ENCODE measurements at places on chromosomes 12 and 14. TPM values are rescaled to one million over a fixed set of nuclear protein-coding genes. Genes with fewer than 3 reads are reported as not detected.

GRCh38 chr12:39138268-39138667 lies 232.9 kb upstream of the CPNE8 start:
- no peak overlapping the region for H3K4me3 ChIP-seq
- no peaks in the 10 kb centered on the region for H3K27me3 ChIP-seq
- H3K27ac ChIP-seq = no peak overlapping the region
- no peak for DNase-seq
- no peaks in the 10 kb centered on the region for H3K36me3 ChIP-seq

GRCh38 chr12:31325524-31325875 lies 450 bp downstream of the SINHCAF start:
- no peak for DNase-seq
- H3K36me3 ChIP-seq = no peaks in the 10 kb centered on the region
- no peaks in the 10 kb centered on the region for H3K27me3 ChIP-seq
- H3K27ac ChIP-seq = peak overlapping the region; percentile 87
- peaks cover 3% of the 10 kb centered on the region for H3K4me1 ChIP-seq

GRCh38 chr14:74134484-74134883 lies 49.7 kb downstream of the LIN52 start:
- no peaks in the 10 kb centered on the region for H3K36me3 ChIP-seq
- no peak overlapping the region for H3K4me3 ChIP-seq
- no peak for DNase-seq
- H3K27me3 ChIP-seq = no peaks in the 10 kb centered on the region
- no peak overlapping the region for H3K27ac ChIP-seq
- no peaks in the 10 kb centered on the region for H3K4me1 ChIP-seq

- peaks cover 8% of the 10 kb centered on the region for H3K4me1 ChIP-seq
- no peak overlapping the region for H3K27ac ChIP-seq
- peaks cover 15% of the 10 kb centered on the region for H3K36me3 ChIP-seq
- no peak for DNase-seq
These were observed 10.3 kb downstream of the WASHC3 start for GRCh38 chr12:102051431-102051965.

DNA sequence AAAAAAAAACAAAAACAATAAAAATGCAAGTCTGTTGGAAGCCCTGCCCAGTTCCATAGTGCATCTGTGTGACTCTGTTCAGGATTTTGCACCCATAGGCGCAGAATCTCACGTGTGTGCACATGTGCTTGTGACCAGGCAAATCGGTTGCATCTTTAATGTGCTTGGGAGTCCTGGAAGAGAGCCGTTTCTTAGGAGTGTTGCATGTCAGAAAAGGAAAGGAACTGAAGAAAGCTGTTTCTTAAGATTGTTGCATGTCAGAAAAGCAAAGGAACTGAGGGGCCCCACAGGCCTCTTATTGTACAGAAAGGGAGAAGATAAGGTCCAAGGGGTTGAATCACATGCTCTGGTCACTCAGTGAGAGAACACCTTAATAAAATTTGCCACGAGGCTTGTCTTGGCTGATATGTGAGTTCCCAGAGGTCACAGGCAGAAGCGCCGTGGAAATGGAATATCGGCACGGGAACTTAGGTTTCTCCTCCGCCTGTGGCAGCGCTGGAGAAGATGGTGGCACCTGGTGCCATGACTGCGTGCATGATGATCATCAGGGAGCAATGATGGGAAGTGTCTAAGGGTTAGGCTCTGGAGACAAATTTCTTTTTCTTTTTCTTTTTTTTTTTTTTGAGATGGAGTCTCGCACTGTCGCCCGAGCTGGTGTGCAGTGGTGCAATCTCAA lies 90.0 kb downstream of the LRRC74A start:
- H3K27me3 ChIP-seq = no peaks in the 10 kb centered on the region
- no peak overlapping the region for H3K4me3 ChIP-seq
- no peak overlapping the region for H3K27ac ChIP-seq
- H3K36me3 ChIP-seq = no peaks in the 10 kb centered on the region
- DNase-seq = no peak

GRCh38 chr12:712172-712863 lies 40.1 kb upstream of the WNK1 start:
- no peaks in the 10 kb centered on the region for H3K36me3 ChIP-seq
- DNase-seq = no peak
- no peak overlapping the region for H3K27ac ChIP-seq
- H3K27me3 ChIP-seq = no peaks in the 10 kb centered on the region
- H3K4me1 ChIP-seq = peaks cover 10% of the 10 kb centered on the region

- peak; percentile 74 for DNase-seq
- no peaks in the 10 kb centered on the region for H3K27me3 ChIP-seq
- H3K27ac ChIP-seq = peak overlapping the region; percentile 100
- peaks cover 37% of the 10 kb centered on the region for H3K36me3 ChIP-seq
These were observed 2.0 kb upstream of the SETD1B start for GRCh38 chr12:121801595-121802484.

- no peaks in the 10 kb centered on the region for H3K4me1 ChIP-seq
- no peaks in the 10 kb centered on the region for H3K36me3 ChIP-seq
- no peak overlapping the region for H3K27ac ChIP-seq
- DNase-seq = no peak
- H3K4me3 ChIP-seq = no peak overlapping the region
These were observed 162.6 kb upstream of the TMPO start for GRCh38 chr12:98352835-98353234.

DNA sequence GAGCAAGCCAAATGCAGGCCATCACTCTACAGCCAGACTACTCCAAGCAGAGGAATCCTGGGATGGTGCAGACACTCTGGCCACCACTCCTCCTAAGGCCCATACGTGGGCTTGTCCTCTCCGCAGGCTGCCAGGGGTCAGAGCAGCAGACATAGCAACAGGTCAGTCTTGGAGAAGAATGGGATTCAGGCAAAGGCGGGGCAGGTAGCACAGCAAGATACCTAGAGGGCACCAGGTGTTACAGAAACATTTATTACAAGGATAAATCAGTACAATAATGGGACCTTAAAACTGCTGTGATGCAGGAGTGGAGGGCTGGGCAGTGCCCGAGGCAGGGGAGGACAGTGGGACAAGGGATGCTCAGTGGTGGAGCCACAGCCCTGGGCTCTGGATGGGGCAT lies 20.3 kb downstream of the SYNDIG1L start:
- no peak overlapping the region for H3K27ac ChIP-seq
- H3K4me3 ChIP-seq = no peak overlapping the region
- H3K36me3 ChIP-seq = no peaks in the 10 kb centered on the region
- H3K4me1 ChIP-seq = peaks cover 16% of the 10 kb centered on the region

DNA sequence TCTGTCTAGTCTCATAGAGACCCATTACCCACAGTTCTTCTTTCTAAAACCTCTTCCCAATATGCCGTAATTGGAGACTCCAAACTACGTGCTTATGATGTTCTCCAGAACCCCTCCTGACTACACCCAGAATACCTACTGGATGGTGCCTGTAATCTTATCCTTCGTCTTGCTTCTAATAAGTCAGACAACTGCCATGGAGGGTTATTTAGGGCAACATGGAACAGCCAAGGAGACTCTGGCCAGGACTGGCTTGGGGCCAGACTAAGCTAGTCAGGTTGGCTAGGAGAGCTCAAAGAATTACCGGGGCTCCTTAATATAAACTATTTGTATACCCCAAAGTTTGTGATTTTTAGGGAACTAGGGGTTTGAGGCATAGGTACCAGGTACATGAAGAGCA lies 6.8 kb downstream of the PFKM start:
- H3K36me3 ChIP-seq = peaks cover 8% of the 10 kb centered on the region
- DNase-seq = no peak
- H3K27ac ChIP-seq = no peak overlapping the region
- no peak overlapping the region for H3K4me3 ChIP-seq

- H3K4me1 ChIP-seq = no peaks in the 10 kb centered on the region
- H3K27ac ChIP-seq = no peak overlapping the region
- no peak for DNase-seq
- H3K36me3 ChIP-seq = no peaks in the 10 kb centered on the region
- no peak overlapping the region for H3K4me3 ChIP-seq
These were observed 123.5 kb upstream of the NOS1 start for GRCh38 chr12:117484901-117485300.

Gene TMED10
- total RNA-seq = 146 TPM

Gene GUCY2C
- total RNA-seq = under 0.01 TPM

Gene JAG2
- total RNA-seq = 8.8 TPM

Measured in thymus (tissue), 14 donors.